ENCODE measurements at places on chromosomes 2 and 18.

DNA sequence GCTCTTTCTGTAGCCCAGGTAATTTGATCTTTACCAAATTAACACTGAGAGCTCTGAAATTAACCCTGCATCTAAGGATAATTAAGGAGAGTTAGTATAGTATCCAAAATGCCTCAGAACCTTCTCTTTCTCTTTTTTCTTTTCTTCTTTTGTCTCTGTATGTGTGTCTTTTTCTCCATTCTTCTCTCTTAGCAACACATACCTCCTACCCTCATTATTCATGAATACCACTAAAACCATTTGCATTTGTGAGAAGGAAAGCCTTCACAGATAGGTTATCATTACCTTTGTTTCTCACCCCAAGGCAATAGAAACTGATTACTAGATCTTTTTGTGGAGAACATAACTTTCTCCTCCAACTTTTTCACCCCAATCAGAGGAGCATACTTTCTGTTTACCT, 376.5 kb upstream of the NXPH2 start:
- DNase-seq: no peak

DNA sequence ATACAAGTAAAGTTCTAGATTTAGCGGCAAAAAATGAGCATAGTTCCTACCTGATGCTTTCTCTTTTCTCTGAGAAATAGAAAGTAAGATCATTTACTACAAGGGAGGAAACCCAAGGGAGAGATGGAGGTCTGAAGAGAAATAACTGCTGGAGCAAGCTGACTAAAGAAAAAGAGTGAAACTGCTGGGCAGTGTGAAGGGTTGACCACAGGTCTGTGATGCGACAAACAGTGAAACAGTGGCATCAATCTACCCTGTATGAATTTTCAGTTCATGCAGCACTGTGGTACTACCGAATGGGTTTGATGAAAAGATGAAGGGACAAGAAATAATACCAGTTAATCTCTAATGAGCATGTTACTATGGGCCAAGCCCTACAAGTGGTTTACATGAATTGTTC, 52.2 kb downstream of the CUL3 start:
- no peak for DNase-seq

DNA sequence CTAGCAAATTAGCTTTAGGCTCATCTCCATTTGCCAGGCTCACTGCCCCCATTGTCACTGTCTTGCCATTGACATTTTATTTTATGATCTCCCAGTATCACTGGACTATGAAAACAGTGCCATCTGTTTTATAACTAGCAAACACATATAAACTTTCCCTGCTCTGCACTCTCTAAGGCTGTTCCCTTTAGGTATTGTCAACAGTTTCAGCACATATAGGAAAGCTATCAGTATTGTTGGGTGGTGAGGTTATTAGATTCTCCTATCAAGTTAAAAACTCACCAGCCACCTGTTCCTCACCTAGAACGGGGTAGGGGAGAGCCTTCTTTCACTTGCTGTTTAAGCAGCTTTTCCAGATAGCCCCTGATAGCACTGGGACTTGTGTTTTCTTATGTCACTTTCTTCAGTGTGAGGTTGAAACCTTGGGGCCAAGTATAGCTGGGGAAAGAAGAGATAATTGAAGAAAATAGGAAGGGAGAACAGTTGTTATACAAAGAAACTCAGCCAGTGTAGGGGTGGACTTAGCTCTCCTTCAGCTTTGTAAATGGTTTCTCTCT, 32.5 kb downstream of the CFLAR start:
- no peak for DNase-seq

- DNase-seq: peak; percentile 21
Measured at GRCh38 chr18:58247363-58247834, 203.4 kb downstream of the NEDD4L start.

- peak; percentile 40 for DNase-seq
Measured at GRCh38 chr2:203673933-203674332, 32.5 kb upstream of the CD28 start.

GRCh38 chr18:42052122-42052708, 97.2 kb downstream of the PIK3C3 start:
- peak; percentile 37 for DNase-seq

GRCh38 chr2:194004590-194005206, 1652.3 kb upstream of the SLC39A10 start:
- DNase-seq: peak; percentile 63

DNA sequence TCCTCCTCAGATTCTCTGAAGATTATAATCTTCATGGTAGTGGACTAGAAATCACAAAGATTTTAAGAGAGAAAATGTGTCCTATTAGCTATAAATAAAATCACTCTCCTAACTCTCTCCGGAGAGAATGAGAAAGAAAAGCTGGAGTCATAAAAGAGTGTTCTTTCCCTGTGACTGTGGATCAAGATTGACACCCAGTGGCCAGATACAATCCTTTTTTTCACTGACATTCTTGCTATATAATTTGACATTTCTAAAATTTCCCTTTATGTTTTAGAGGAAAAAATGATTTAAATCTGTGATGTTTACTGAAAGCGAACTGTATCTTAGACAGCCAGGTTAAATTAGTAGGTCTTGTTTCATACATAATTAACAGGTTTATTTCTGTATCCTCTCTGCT, 35.4 kb upstream of the LRP2 start:
- no peak for DNase-seq

DNA sequence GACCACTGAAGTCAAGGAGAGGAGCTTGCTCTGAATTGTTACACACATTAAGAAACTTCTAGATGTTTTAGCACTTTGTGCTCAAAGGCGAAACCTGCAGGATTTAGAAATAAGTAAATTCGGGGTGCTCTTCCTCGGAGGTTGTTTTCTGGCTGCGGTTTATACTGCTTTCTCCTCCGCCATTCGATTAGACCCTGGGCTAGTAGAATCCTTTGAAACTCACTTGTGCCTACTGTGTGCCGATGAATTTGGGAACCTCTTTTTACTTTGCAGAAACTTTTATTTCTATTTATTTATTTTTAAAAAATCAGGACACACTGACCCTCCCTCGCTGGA, 3.5 kb downstream of the MEIS1 start:
- no peak for DNase-seq

GRCh38 chr2:239946864-239947728, 78.0 kb downstream of the NDUFA10 start:
- no peak for DNase-seq

DNA sequence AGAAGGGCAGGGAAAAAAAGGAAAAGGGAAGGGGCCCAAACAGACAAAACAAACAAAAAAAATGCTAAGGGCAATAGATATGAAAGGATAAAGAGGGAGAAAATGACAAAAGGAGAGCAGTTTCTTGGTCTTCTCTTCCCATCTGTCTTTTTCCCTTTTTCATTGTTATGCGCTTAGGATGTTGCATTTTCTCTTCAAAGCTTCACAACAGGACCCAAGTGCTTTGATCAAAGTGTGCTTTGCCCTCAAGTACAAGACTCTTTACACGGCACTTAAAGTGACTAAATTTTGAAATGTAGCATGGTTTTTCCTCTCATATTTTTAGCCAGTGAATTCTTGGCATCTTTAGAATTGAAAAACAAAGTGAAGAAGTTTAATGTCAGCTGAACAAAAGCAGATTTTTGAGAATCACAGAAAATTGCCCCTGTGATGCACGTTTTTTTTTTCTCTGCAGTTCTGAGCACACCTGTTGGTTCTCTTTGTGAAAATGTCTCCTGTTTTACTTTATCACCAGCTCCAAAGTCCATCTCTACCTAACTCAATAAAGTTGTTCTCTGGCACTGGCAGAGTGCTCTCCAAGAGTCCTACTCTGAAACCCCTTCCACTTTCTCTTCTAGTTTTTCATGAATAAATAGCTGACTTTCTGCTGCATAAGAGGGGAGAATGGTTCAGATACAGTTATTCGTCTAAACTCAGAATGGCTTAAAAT, 126.6 kb downstream of the KCNH7 start:
- no peak for DNase-seq

GRCh38 chr2:74815941-74816340, 18.0 kb upstream of the HK2 start:
- DNase-seq: no peak

DNA sequence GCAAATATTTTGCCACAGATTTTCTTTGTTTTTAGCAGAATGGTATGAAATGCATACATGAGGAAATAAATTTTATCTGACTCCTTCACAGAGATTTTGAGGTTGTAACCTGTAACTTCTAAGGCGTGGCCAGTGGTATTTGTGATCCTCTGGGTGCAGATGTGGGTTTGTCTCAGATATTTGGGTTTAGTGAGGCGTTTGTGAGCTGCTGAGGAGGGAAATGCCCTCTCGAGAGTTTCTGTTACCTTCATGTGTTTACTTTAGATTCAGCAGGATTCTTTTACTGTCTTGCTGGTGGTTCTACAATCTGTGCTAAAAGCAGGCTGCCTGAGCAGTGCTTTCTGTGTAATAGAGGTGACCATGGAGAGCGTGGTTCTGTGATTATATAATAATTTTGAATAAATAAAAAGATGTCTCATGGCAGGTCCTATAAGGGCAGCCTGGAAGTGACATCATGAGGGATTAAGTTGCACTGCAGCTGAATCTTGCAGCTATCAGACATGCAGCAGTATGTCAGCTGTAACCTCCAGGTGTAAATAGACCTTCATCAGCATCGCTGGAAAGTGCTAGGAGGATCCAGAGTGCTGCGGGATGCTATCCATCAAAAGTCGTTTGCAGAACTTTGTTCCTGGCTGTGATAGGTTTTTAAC, 34.1 kb downstream of the TANC1 start:
- DNase-seq: no peak

DNA sequence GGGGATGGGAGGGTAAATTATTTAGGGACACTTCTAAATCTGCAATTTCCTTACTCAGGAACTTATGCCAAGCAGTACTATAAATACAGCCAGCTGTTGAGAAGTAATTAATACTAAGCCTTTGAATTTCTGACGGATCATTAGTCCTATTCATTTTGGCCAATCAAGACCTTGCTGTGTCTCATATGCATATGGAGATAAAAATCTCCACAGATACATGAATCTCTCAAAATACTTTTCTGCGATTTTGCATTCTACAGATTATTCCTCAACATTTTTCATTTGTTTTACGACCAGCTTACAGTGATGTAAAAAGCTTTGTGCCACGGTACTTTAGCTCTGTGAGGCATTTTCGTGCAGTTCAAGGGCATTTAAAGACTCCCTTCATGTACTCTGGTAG, 16.7 kb downstream of the LANCL1 start:
- DNase-seq: no peak

GRCh38 chr2:97788986-97789644, 75.7 kb downstream of the ZAP70 start:
- no peak for DNase-seq

DNA sequence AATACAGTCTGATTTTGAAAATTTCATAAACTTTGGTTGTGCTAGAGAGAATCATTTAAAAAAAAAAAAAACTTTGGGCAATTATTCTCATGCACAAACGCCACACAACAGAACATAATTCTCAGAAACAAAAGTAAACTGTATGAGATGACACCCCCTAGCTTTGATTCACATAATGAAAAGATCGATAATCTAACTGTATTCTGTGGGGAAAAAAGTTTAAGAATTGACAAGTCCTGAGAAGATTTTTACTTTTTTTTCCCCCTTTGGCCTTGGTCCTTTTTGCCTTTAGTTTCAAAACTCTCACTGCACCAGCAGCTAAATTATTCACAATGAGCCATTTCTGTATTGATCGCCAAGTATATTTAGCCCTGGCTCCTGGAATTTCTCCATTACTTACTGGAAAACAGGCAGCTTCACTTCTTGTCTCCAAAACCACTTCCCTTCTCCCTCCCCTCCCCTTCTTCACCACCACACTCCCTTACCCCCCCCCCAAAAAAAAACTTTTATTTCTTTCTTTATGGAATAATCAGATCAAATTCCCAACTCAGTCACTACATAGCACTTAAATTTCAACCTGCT, 2.0 kb downstream of the IKZF2 start:
- no peak for DNase-seq

DNA sequence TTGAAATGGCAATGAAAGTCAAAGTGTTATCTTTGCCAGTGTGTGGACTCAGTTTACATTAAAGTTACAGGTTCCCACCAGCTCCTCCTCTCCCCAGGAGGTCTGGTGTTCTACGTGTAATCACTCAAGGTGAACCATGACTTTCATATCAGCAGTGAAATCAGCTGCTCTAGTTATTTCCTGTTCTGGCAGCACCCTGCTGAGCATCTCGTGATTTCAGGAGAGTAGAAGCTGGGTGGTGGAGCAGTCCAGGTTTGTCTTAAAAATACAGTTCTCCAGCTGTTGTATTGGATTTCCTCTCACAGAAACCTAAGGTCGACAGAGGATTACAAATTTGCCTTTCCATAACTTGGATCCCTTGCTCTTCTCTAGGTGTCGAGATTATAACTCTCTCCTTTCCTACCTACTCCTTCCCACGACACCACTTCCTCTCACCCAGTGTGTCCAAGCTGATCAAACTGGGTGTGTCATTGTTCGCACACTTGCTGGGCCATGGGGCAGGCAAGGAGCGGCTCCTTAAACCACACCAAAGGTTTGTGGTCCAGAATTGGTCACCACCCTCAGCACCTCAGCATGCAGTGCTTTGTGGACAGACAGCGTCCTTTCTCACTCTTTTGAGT, 13.0 kb upstream of the ARHGAP25 start:
- no peak for DNase-seq

- no peak for DNase-seq
Measured at GRCh38 chr2:29573147-29573546, 348.2 kb downstream of the ALK start.

DNA sequence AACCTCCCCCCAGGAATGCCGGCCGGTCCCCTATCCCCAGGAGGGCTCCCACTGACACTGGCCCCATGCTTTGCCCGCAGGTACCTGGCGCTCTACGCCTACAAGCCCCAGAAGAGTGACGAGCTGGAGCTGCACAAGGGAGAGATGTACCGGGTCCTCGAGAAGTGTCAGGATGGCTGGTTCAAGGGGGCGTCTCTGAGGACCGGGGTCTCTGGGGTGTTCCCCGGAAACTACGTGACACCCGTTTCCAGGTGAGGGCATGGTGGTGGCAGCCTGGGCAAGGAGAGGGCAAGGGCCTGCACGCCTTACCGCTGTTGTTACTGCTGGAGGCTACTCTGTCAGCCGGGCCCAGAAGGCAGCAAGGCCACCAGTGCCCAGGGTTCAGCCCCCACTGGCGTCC, 181.3 kb downstream of the SEPTIN10 start:
- no peak for DNase-seq

- no peak for DNase-seq
Measured at GRCh38 chr18:57915865-57916582, 112.9 kb upstream of the ATP8B1 start.

DNA sequence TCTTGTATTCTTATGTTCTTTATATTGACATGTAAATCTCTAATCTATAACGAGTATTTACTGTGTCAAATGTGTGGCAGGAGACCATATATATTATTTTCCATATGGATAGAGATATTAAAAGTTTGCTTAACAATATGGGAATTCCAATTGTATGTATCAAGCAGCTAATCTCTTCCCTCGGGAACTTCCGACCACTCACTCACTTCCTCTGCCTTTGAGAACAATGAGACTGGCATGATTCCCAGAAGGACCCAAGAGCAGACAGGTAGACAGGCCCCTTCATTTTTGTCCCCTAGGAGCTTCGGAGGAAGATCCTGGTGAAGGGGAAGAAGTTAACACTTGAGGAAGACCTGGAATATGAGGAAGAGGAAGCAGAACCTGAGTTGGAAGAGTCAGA, 24.1 kb downstream of the PLCD4 start:
- peak; percentile 29 for DNase-seq

All from fibroblast of skin of abdomen (primary cell).